ENCODE measurements at places on chromosomes 2 and 18. TPM values are rescaled to one million over a fixed set of nuclear protein-coding genes. Genes with fewer than 3 reads are reported as not detected.
A peak's percentile ranks its signal among the peaks of the same experiment; 100 is the strongest.

DNA sequence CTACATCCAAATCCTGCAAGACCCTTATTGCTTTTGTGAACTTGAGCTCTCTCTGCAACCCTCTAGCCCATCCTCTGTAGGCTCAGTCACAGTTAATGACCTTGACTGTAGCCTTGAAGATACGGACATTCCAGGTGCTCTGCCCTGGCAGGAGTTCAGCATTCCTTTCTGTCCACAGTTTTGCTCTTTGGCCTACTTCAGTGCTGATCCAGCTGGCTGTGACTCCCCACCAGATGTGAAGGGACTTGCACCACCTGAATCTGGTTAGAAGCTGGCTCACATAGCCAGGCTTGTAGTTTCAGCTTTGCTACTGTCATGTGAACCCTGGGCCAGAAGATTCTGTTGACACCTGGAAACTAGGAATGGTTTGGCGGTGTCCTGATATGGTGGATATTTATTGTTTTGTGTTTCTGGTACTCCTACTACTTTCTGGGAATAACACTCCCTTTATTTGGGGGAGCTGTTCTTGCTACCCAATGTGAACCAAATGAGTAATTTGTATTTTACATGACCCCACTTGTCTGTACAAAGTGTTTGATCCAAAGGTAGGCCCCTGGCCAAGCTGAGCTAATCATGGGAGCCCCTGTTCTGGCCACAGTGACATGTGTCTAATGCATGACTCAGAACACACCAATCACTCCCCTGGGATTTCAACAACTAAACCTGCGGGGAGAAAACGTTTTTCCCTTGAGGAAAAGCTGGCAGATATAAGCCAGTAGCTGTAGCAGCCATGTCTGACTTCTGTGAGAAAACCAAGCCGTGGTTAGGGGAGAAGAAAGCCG is 73.4 kb downstream of the CDCA7 start:
- no peak for DNase-seq

DNA sequence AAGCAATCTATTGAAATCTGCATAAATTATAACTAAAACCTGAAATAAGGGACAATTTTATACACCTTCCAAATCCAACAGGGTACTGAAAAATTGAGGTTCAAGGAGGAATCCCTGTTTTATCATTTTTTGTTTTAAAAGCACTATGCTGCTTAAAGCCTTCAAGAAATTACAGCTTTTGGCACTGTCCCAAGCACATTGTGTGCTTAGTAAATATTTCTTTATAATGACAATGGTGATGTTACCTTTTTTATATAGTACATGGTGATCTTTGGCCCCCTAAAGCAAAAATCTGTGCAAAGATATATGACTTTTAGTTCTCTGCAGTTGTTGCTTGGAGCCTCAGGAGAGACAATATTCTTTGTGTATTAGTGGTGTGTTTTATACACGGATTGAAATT is 71.6 kb upstream of the EFEMP1 start:
- DNase-seq = peak; percentile 70

The C2orf74 gene
- 18.6 TPM for total RNA-seq

DNA sequence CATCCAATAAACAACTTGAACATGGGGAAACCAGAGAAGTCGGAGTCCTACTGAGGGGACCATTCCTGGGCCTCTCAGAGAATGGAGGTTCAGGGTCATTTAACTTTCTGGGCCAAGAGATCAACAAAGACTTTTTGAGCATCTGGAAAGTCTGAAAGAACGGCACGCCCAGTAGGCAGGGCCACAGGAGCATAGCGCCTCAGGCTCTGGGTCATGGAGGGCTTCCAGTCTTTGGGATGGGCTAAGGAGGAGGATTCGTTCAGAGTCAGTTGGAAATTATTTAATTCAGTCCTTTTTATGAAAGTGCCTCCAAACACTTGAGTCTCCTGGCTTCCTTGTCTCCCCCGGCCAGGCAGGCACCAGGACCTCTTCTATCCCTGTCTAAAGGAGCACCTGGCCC is 101.1 kb upstream of the GLI2 start:
- no peak for DNase-seq

The ANKRD62 gene
- not detected for total RNA-seq

GRCh38 chr2:99662761-99663341 is 173.0 kb upstream of the REV1 start:
- DNase-seq = no peak

The SAG gene
- 0.19 TPM for total RNA-seq

DNA sequence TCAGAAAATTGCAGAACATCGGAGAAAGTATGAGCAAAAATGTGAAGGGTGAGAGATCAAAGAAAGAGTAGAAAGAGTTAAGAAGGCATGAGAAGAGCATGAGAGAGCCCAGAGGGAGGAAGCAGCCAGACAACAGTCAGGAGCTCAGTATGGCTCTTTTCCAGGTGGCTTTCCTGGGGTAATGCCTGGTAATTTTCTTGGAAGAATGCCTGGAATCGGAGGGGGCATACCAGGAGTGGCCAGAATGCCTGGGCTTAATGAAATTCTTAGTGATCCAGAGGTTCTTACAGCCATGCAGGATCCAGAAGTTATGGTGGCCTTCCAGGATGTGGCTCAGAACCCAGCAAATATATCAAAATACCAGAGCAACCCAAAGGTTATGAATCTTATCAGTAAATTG is 271.8 kb upstream of the TFPI start:
- peak; percentile 11 for DNase-seq

DNA sequence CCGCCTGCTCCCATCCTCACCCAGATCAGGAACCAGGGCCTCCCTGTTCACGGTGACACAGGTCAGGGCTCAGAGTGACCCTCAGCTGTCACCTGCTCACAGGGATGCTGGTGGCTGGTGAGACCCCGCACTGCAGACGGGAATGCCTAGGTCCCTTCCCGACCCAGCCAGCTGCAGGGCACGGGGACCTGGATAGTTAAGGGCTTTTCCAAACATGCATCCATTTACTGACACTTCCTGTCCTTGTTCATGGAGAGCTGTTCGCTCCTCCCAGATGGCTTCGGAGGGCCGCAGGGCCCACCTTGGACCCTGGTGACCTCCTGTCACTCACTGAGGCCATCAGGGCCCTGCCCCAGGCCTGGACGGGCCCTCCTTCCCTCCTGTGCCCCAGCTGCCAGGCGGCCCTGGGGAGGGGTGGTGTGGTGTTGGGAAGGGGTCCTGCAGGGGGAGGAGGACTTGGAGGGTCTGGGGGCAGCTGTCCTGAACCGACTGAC is 31.7 kb downstream of the GPC1 start:
- no peak for DNase-seq

The MYO7B gene
- total RNA-seq = not detected

GRCh38 chr18:51363384-51363783 is 165.9 kb upstream of the MEX3C start:
- no peak for DNase-seq

DNA sequence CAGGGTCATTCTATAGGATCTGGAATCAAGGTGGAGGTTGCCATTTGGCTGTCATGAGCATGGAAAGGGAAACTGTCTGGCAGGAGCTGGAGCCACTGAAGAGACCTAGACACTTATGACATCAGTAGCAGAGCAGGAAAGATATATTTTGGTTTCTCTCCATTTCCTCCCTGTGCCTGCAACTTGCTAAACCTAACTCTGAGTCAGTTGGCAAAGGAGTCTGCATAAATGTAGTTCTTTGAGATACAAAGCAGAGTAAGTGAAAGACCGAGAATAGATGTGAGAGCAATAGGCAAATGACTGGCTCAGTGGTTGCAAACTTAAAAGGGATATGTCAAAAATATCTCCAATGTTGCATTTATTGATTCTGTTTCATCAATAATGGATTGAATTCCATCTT is 757.7 kb downstream of the KCNJ3 start:
- no peak for DNase-seq

The RFX8 gene
- 0.60 TPM for total RNA-seq

The ADRA2B gene
- 0.05 TPM for total RNA-seq

DNA sequence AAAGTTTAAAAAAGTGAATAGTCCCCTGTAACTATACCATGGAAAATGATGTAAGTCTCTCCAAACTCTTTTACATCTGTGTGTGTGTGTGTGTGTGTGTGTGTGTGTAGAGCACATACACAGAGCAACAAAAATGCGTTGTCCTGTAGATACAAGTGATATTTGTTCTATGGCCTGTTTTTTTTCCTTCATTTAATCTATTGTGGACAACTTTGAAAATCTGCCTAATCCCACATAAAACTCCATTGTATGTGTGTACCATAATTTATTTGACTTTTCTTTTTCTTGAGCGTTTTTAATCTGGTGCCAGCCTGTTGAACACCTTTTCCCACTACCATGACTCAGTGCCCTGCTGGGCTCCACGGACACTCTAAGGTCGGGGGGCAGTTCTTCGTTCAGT is 52.3 kb upstream of the ELOA2 start:
- DNase-seq = no peak

GRCh38 chr2:4992226-4992625 is 700.0 kb upstream of the SOX11 start:
- DNase-seq = no peak
